ENCODE measurements at places on chromosomes 7 and 10.

GRCh38 chr10:44379907-44380306 lies 5.0 kb downstream of the CXCL12 start:
- no peak for DNase-seq

GRCh38 chr7:82528577-82529310 lies 85.2 kb upstream of the CACNA2D1 start:
- DNase-seq, result no peak

DNA sequence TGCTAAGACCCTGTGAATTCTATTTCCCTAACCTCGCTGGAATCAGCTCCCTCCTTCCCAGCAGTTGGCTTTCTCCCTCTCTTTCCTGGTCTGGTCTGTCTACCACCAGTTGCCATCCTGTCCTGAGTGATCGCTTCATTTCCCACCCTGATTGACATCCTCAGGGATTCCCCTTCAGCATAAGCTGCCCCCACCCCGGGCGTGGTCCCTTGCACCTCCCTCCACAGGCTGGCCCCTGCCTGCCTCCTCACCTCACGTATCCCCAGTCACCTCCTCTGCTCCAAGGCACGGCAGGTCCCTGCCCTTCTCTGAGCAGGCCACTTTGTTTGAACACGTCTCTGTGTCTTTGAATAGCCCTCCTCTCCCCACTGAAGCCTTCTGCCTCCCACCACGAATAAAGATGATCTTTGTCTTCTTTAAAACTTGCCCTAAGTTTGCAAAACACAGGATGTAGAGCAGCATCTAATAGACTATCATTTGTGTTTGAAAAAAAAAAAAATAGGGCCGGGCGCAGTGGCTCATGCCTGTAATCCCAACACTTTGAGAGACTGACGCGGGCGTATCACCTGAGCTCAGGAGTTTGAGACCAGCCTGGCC lies 233.5 kb downstream of the CUX1 start:
- no peak for DNase-seq

GRCh38 chr10:61936770-61937169 lies 35.3 kb downstream of the ARID5B start:
- no peak for DNase-seq

- DNase-seq, result no peak
Observed at GRCh38 chr7:54253036-54253373, 289.2 kb upstream of the VSTM2A start.

DNA sequence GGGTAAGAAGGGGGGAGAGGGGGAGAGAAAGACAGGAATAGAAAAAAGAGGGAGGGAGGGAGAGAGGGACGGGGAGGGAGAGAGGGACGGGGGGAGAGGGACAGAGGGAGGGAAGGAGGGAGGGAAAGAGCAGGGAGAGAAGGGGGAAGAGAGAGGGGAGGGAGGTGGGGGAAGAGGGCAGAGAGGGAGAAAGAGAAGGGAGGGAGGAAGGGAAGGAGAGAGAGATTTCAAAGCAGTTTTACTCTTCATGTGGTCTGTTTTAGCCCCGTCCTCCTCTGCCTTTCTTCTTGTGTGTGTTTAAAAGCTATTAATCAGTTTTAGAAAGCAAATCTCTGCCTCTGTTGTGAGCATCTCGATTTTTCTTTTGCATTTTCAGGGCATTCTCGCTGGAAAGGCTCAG lies 237.0 kb downstream of the WDR37 start:
- DNase-seq, result no peak

- DNase-seq, result no peak
Observed at GRCh38 chr7:1696671-1697498, 26.8 kb downstream of the ELFN1 start.

Measured in NCI-H1417 treated with DMSO at 0.1 percent for 48 hours (cell line).